ENCODE measurements at places on chromosomes 3 and 15.

GRCh38 chr3:170751083-170751898, 118.7 kb downstream of the RPL22L1 start:
- DNase-seq: no peak

DNA sequence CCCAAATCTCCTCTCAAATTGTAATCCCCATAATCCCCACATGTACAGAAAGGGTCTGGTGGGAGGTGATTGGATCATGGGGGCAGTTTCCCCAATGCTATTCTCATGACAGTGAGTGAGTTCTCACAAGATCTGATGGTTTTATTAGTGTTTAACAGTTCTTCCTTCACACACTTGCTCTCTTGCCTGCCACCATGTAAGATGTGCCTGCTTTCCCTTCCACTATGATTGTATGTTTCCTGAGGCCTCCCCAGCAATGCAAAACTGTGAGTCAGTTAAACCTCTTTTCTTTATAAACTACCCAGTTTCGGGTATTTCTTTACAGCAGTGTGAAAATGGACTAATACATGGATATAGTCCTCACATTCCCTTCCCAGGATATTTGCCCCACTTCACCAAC, 126.7 kb upstream of the SPATA12 start:
- DNase-seq: no peak

DNA sequence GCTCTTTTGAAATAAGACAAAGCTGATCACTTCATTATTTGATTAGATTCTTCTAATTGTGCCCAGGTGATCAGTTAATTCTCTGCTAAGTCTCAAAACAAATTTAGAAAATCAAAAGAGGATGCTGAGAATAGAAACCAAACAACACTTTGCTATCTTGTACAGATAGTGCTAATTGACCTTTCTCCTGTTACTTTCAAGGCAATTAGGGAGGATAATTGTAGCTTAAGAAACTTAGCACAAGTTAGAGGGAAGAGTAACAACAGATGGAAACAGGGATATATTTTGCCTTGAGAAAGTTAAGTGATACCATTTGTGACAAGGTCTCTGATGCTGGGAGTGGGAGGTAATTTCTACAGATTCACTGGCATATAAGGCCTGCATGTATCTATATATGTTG, 344.8 kb upstream of the GRM7 start:
- DNase-seq: no peak

DNA sequence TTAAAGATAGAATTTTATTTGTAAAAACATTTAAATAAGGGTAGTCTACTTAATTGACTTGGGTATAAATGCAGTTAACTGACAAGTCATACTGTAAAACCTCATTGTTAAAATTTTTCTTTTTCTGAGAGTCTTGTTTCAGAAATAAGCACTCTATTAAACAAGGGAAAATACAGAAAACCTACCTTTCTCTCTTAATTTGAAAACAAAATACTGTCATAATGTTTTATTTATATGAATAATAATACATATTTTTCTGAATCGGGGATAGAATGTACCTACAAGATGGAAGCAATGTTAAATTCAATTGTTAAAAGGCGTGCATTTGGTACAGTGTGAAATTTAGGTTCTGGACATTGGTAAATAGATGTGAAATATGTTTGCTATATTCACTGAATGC, 17.8 kb downstream of the ZIC1 start:
- no peak for DNase-seq

- no peak for DNase-seq
These were observed 67.1 kb downstream of the GRM7 start for GRCh38 chr3:6928064-6928463.

GRCh38 chr15:37902126-37902525, 32.3 kb upstream of the TMCO5A start:
- no peak for DNase-seq

DNA sequence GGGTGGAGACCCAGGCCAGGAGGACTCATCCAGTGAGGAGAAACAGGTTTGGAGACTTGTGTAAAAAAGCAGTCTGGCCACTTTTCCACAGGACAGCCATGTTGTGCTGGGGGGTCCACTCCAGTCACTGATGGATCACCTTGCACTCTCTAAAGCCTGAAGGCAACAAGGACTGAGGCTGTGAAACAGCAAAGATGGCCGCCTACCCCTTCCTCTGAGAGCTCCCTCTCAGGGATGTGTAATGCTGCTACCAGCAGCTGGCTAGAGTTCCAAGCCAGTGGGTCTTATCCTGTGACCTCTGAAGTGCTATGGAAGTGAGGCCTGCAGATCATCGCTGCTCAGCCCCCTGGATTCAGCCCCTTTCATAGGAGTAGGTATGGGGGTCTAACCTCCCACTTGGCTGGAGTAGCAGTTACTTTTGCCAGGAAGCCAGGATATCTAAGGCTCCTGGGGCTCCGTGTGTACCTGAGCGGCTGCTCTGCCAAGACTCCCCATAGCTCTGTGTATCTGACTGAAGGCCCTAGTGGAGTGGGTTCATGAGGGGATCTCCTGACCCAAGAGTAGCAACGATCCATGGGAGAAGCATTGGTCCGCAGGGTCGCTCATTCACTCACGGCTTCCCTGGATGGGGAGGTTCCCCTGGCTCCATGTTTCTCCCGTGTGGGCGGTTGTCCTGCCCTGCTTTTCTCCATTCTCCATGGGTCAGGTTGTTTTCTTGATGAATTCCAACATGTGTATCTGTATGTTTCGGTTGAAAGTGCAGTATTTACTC, 69.9 kb upstream of the TNFSF10 start:
- DNase-seq: no peak

DNA sequence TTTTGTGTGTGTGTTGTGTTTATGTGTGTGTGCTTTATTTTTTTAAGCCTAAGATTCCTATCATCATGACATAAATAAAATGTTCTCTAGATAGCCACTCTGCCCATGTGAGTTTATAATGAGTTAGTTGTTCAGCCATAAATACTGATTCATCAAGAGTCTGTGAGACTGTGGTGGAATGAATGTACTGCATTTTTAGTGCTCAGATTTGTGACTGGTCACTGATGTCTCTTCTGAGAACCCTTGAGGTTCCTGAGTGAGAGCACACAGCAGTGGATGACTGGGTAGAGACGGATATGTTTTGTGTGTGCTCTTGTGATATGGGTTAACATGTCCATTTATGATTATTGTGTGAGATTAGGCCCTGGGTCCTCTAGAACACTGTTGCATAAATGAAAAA, 51.2 kb downstream of the SETD5 start:
- no peak for DNase-seq

DNA sequence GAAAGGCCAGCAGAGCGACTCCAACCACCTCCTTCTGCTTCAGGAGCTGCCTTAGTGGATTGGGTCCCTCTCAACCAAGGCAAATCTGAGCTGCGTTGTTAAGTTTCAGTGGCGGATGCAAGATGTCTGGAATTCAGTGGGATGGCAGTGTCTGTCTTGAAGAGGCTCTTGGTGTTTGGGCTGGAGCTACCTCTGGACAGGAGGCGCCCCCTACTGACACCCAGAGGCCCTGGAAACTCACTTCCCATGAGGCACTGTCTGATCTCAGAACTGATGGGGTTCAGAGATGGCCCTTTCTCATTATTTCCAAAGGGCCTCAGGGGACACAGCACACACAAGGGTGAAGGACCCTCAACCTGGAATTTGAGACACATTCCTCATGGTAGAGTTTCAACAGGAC, 6.0 kb upstream of the SLC28A1 start:
- peak; percentile 79 for DNase-seq

DNA sequence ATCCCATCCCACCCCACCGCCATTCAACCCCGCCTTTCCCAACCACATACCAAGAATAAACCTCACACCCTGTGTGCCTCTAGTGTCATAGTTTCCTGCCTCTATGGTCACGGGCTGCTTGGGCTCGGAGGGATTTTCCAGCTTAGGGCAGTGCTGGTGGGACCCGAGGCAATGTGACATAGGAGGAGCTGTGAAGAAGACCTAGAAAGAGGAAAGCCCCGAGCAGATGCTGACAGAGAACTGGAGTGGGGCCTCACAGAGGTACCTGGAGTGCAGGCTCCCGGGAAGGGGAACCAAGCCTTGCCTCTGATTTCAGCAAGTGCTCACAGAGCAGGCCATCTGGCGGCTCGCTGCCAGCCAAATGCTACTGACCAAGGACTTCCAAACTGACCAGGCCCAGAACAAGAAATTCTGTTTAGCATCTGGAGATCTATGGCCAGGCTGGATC, 27.5 kb downstream of the BHLHE40 start:
- no peak for DNase-seq

GRCh38 chr3:64291956-64292355, 66.7 kb upstream of the PRICKLE2 start:
- no peak for DNase-seq

DNA sequence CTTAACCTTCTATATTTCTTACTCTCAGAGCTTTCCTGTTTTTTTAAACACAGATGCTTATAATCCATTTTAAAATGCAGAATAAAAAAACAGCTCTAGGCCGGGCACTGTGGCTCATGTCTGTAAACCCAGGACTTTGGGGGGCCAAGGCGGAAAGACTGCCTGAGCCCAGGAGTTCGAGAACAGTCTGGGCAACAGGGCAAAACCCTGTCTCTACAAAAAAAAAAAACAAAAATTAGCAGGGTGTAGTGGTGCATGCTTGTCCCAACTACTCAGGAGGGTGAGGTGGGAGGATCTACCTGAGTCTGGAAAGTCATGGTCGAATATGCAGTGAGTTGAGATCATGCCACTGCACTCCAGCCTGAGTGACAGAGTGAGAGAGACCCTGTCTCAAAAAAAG, 15.5 kb downstream of the SMARCC1 start:
- no peak for DNase-seq

DNA sequence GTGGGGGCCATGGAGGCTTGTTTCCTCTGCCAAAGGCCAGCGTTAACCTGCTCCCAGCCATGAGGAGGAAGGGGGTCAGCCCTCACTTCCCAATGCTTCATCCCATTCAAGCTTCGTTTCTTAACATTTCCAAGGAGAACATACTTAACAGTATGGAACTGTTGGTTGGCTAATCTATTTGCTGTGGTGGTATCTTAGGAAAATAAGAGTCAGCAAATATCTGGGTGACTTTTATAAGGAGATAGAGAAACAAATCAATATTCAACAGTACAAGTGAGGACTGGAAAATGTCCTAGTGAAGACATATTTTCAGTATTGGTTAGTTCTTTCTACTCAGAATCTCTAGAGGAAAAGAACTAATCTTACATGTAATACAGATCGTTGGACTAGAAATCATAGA, 223.8 kb upstream of the ARRDC4 start:
- no peak for DNase-seq

- no peak for DNase-seq
These were observed 458.1 kb downstream of the DIPK2A start for GRCh38 chr3:144429719-144430121.

DNA sequence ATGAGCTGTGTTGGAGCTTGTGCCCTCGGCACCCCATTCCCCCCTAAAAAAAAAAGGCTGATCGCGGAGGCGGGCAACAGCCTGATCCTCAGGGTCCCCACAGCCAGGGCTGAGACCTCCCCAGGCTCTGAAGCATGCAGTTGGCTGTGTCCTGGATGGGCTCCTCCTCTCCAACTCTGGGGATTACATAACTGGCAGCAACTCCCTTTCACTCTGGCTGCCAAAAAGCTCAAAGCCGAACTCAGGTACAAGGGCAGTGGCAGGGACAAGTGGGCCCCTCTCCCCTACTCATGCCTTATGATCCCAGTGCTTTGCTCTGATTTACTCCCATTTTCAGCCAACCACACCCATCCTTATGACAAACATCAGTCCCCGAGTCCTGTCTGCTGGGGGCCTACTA, 18.3 kb downstream of the TPRA1 start:
- no peak for DNase-seq

DNA sequence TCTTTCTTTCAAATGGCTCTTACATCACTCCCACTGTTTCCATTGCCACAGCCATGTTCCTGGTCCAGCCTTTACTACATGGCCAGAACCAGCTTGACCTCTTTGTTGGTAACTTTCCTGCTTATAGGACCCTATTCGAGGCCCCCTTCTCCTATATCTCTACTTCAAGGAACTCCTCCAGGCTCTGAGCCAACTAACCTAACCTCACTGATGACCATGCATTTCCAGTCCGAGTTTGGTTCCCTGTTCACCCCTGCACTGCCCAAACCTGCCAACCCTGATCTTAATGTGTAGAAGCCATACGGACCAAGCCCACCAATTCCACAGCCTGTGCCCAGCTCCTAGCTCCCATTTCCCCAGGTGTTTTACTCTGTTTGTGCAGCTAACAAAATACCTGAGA, 38.4 kb upstream of the TIPARP start:
- no peak for DNase-seq

DNA sequence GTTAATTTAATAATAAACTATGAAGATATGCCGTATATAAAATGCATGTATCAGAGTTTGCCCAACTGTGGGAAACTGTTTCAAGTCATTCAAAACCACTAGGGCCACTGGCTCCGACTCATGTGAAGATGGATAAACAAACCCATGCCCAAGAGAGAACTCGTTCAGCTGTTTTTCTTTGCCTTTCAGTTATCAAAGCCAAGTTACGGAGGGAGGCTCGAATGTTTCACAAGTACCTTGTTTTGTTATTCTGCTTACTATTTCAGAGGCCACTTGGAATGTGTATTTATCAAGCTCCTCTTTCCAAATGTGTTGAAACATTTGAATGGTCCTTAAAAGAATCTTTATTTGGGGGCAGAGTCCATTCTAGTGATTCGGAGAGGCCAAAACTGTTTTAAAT, 82.1 kb downstream of the DUT start:
- DNase-seq: no peak

DNA sequence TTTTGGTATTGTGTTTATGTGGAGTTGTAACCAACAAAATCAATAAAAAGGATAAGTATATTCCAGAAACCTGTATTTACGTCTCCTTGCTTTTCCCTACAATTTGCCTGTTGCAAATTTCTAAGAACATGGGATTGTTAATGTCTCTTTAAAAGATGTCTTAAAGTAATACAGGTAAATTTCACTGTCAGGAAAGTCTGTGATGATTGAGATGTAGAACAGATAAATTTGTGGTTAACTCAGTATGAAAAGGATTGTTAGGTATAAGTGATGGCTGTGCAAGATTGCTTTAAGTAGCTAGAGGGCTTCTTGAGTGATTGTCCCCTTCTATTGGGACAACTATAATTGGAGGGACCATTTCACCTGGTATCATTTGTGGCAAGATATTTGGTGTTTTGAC, 6.8 kb downstream of the PTPRG start:
- DNase-seq: no peak

DNA sequence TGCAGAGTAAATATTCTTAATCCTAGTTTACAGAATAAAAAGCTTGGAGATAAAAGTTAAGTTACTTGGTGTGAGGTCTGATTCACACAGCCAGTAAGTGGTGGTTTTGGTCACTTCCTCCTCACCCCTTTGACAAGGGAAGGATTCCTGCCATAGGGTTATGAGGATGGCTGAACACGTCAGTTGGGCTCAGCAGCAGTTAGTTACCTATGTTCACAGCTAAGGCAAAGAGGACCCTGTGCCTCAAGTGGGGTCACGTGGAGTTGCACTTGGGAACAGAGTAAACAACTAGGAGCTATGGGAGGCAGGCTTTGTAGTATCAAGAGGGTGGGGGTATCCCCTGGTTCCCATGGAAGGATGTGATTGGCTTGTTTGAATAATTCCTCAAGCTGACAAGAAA, 232.2 kb downstream of the UBE2E2 start:
- DNase-seq: peak; percentile 15

- DNase-seq: no peak
These were observed 124.6 kb upstream of the ABHD17C start for GRCh38 chr15:80570553-80570952.

Data from HEK293T (cell line).